ENCODE measurements at places on chromosomes 6 and 20.

DNA sequence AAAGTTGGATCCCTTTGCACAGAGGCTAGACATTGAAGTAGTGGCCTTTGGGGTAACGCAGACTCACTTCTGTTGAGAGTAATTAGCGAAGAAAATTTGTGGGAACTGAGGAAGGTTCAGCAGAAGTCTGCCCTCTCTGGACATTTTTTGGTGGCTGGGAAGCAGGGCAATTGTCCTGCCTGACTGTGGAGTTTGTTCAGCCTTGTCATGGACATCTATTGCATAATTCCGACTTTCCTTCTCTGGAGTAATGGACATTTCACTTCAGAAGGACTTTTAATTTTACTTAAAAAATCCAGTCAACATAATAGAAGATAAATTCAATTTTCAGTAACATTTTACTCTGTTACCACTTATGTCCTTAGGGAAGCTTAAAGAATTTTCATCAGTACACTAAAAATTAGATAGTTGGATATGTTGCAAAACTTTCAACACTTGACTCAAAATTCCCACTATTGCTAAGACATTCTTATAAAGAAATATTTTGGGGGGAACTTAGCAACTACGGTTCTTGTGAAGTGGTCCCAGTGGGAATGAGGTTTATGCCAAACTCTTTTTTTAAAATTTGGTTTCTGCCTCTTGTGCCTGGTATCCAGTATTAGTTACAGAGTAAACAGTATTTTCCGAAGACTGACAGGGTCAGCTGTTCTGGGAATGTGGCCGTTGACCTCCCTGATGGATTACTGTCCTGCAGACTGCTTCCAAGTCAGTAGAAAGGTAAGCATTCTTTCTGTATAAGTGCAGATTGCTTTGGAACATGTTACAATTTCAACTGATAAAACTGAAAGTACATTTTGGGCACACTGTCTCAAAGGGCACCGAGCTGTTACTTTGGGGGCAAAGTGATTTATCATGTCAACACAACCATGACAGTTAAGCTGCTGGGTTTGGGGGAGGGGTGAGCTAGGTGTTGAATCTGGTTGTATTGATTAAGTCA lies 100.6 kb upstream of the MLIP start:
- DNase-seq: no peak

DNA sequence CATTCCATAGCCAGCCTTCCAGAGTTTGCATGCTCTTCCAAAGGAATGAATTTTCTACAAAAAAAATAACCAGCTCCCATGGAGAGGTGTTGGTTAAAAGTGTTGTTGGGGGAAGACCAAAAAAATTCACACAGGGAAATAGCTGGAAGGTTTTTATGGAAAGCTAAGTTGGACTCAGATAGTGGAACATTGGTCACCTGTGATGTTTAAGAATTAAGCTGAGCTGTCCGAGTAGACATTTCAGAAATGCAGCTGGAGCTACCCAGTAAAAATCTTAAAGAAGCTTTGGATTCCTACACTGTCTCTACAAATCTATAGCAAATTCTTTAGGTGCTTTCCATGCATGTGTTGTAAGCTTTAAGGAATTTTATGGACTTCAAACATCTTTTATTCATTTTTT lies 155.5 kb downstream of the THBS2 start:
- DNase-seq: no peak

DNA sequence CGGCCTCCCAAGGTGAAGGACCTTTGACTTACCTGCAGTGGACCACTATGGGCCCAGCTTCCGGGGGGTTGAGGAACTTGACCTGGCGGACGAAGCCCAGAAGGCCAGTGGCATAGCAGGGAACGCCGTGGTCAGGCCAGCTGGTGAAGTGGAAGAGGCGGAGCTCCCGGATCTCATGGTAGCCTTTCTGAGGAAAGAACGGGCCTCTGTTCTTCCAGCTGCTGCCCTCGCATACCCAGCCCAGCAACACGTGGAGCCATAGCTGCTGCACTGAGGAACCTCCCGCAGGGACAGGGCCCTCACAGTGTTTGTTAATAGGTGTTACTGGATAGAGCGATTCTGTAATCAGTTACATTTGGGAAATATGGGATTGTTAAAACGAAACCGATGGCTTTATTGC lies 492.1 kb upstream of the CHD6 start:
- no peak for DNase-seq

DNA sequence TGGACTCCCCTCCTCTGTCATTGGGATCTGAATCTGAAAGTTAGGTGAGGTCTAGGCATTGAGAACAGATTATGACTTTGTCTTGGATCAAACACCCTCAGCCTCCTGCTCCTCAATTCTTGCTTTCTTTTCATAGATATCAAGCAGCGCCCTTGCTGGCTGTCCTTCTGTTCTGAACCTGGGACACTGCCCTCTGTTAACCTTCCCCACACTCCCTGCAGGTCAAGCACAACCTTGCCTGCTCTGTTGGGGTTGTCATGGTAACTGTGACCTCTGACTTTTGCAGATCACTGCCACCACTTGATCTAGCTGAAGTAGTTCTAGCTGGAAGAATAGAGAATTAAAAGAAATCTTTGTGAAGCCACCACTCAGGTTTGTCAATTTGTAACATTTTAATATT lies 16.4 kb upstream of the MICA start:
- no peak for DNase-seq

DNA sequence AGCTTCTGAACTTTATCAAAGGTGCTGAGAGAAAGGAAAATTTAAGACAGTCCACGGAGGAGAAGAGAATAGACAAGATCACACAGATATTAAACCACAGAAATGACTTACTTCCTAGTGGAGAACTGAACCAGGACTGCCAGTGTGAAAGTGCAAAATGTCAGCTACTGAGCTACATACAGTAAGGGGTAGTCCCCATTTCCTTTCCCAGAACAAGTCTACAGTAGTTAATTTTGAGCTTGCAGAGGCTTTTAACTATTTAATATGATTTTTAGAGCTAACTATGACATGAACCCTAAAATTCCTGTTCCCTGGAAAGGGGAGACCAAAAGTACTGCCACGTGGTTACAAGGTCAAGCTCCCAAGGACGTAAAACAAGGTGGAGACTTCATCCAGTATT lies 45.1 kb downstream of the CEP85L start:
- DNase-seq: no peak

DNA sequence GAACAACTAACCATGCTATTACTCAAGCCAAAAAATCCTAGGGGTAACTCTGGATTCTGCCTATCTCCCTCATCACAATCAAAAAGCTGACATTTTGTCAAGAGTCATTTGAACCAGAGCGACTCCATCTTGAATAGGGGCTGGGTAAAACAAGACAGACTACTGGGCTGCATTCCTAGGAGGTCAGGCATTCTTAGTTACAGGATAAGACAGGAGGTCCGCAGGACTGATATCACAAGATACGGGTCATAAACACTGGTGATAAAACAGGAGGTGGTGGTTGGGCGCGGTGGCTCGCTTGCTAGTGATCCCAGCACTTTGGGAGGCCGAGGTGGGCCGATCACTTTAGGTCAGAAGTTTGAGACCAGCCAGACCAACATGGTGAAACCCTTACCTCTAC lies 32.2 kb downstream of the C6orf52 start:
- DNase-seq: no peak

DNA sequence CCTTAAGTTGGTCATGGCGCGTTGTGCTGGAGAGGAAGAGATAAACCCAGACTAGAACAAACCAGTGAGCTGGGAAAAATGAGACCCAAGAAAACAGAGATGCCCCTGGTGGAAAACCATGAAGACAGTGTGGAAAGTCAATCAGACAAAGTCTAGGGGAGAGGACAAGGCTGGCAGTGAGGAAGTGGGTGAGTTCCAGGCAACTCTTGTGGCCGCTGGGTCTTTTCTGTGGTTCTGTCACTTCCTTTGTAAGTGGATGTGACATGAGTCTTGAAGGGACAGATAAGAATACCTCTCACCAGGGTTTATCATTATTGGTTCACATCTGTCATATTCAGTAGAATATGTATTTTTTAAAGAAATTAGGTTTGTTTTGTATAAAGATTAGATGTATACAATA lies 738.4 kb downstream of the DHX35 start:
- DNase-seq: peak; percentile 51

- no peak for DNase-seq
Observed at GRCh38 chr20:63342561-63343459, 18.3 kb downstream of the CHRNA4 start.

DNA sequence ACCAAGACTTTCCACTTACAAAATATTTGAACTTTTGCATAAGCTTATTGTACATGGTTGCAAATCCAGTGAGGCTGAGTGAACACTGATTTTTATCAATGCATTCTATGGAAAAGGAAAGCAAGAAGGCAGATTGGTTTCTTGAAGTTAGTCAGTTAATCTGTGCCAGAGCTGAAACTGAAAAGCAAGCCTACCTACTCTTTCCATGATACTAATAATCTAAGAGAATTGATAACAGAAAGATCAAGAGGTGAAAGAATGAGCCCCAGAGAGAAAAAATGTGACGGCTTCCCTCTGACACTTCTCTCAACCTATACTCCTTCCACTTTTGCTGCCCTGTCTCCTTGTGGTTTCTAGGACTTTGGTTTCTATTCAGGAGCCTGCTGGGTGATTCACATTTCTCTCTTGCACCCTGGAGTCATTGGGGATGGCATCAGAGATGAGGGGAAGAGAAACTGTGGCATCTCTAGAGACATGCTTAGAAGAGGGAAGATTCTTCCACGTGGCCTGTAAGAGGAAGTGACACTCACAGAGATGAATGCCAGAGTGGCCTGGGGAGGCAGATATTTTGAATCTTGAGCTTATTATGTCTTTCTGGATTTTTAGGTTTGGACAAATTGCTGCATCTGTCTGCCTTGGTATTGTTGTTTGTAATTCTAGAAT lies 158.6 kb upstream of the RIMS1 start:
- no peak for DNase-seq

GRCh38 chr6:30727920-30728553 lies 7.9 kb downstream of the TUBB start:
- DNase-seq: peak; percentile 31

DNA sequence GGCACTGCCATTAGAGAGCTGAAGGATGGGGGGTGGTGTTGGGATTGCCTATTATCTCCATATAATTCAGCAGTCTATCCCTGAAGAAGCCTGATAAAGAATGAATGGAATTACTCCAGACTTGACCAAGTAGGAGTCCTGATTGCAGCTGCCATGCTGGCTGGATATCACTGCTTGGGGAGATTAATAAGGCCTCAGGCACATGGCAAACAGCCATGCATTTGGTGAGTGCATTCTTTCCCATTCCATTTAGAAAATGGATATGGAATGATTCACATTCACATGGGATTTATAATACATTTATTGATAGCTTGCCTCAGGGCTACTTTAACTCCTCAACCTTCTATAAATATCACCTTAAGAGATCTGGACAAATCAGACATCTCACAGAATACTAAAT lies 49.6 kb upstream of the HLA-A start:
- no peak for DNase-seq

GRCh38 chr6:21295506-21296240 lies 297.9 kb upstream of the SOX4 start:
- no peak for DNase-seq

GRCh38 chr6:23055523-23055922 lies 486.2 kb downstream of the HDGFL1 start:
- no peak for DNase-seq

DNA sequence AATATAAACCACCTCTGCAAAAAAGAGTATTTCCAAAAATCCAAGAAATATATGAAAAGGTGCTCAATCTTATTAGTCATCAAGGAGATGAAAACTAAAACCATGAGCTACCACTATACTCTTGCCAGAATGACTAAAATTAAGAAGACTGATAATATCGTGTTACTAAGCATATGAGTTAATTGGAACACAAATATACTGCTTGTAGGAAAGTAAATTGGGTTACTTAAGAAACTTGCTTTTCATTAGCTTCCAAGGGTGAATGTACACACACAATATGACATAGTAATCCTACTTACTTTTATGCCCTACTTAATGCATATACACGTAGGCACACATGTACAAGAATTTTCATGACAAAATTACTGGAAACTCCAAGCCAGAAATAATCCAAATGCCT lies 3.4 kb downstream of the THEMIS start:
- DNase-seq: no peak

GRCh38 chr20:38725931-38726803 lies 1.9 kb downstream of the SLC32A1 start:
- no peak for DNase-seq

- no peak for DNase-seq
Observed at GRCh38 chr20:59831024-59831915, 102.2 kb downstream of the SYCP2 start.

GRCh38 chr20:1301031-1301529 lies 27.9 kb downstream of the SDCBP2 start:
- DNase-seq: no peak

- no peak for DNase-seq
Observed at GRCh38 chr6:132418235-132418965, 17.1 kb upstream of the MOXD1 start.

DNA sequence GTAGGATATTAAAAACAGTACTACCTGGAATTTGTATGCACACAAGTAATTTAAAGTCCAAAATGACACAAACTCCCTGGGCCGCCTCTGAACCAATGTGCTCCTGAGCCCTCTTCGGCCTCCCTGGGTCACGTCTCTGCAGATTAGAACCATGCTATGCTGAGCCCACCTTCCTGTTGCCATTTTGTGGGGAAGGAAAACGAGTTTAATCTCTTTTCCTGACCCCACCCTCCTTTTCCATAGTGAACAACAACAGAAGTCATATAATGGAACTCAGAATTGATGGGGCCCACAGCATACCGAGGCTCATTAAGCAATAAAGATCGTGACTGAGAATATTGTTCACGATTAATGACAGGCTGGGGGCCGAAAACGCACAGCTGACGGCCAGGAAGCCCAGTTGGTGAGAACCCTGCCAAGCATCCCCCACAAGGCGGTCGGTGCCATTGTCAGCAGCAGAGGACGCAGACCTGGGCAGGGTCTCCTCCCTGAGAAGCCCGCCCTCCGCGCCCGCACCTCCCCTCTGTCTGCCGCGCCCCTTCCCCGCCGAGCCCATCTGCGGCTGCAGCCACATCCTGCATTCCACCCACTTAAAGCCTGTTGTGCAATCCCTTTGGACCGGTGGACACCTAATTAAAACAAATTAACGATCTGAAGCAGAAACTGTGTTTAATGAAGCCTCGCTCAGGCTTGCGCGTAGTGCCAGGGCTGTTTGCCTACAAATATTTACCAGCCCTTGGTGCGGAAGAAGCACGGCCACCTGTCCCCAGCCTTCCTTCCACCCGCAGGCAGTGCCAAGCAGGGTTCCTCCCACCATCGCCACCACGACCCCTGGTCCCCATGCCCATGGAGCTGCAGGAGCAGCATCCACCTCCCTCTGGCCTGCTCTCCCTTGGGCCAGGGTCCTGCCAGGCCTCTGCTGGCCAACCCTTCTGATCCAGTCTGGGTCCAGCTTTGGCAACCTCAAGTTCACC lies 68.1 kb downstream of the DLL1 start:
- DNase-seq: peak; percentile 9

- peak; percentile 55 for DNase-seq
Observed at GRCh38 chr6:113103634-113104361, 753.3 kb upstream of the MARCKS start.

DNA sequence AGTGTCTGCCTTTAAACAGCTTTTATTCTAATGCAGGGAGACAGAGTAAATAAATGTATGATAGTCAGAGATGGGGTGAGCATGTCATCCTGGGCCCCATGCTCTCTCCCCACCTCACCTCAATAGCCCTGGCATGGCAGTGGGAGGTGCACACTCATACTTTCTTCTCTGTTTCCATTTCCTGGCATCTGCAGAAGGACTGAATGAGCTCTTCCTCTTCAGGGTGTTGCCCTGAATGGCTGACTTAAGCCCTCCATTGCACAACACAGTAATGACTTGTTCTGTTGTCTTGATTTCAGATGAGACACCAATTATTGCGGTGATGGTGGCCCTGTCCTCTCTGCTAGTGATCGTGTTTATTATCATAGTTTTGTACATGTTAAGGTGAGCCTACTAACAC lies 57.0 kb upstream of the GNRH2 start:
- DNase-seq: no peak

- no peak for DNase-seq
Observed at GRCh38 chr6:78538002-78538401, 329.3 kb upstream of the IRAK1BP1 start.

All from hematopoietic multipotent progenitor cell (in vitro differentiated cells).